ENCODE measurements at places on chromosomes 1 and 21.
A peak's percentile ranks its signal among the peaks of the same experiment; 100 is the strongest.

- DNase-seq: no peak
Measured at GRCh38 chr1:67463298-67463955, 33.2 kb upstream of the SERBP1 start.

- DNase-seq: no peak
Measured at GRCh38 chr1:78081980-78082860, 36.5 kb downstream of the GIPC2 start.

DNA sequence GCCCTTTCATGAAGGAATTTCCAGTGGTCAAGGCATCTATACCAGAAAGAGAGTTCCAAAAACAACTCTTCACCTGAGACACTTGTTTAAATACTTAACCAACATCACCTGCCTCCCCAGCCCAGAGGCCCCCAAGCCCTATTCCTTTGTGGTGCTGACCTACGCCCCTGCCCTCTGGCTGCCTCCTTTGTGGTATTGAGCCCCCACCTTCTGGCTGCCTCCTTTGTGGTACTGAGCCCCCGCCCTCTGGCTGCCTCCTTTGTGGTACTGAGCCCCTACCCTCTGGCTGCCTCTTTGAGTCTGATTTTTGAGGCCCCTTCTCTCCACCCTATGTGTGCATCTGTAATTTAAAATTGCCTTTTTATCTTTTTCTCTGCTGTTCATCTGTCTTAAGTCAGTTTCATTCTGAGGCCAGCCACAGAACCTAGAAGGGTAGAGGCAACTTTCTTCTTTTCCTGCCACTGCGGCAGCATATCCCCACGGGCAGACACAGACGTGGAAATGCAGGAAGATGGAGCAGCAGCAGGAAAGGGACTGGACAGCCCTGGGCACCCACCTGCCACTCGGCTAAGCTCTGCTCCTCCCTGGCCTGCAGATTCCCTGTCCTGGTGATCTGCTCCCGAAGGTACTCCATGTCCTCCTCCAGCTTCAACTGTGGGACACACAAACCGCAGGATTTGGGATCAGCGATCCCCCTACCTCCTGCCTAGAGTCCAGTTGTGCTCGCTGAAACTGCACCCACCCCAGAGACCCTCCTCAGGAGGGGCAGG, 3.2 kb downstream of the TRIM17 start:
- DNase-seq: no peak

- no peak for DNase-seq
Measured at GRCh38 chr1:13829152-13829769, 129.3 kb downstream of the PRDM2 start.

DNA sequence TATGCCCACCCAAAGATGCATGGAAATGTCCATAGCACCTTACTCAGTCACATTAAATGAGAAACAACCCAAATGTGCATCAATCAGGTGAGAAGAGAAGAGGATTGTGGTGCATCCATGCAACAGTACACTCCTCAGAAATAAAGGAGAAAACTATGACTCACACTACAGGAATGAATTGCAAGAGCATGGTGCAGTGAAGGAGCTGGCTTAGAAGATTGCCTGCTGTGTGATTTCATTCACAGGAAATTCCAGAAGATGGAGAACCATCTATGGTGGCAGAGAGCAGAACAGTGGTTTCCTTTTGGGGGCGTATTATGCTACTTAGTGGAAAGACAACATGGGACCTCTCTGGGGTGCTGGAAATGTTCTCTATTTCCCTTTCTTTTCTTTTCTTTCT, 278.6 kb upstream of the AJAP1 start:
- peak; percentile 17 for DNase-seq

- no peak for DNase-seq
Measured at GRCh38 chr1:165512816-165513215, 31.0 kb upstream of the LRRC52 start.

- DNase-seq: no peak
Measured at GRCh38 chr1:167912294-167912693, 1.6 kb downstream of the ADCY10 start.

GRCh38 chr1:201707656-201708055, 121.3 kb upstream of the IPO9 start:
- DNase-seq: no peak

- no peak for DNase-seq
Measured at GRCh38 chr1:79585801-79586200, 579.3 kb upstream of the ADGRL4 start.

- DNase-seq: no peak
Measured at GRCh38 chr1:64936956-64937355, 29.4 kb downstream of the JAK1 start.

DNA sequence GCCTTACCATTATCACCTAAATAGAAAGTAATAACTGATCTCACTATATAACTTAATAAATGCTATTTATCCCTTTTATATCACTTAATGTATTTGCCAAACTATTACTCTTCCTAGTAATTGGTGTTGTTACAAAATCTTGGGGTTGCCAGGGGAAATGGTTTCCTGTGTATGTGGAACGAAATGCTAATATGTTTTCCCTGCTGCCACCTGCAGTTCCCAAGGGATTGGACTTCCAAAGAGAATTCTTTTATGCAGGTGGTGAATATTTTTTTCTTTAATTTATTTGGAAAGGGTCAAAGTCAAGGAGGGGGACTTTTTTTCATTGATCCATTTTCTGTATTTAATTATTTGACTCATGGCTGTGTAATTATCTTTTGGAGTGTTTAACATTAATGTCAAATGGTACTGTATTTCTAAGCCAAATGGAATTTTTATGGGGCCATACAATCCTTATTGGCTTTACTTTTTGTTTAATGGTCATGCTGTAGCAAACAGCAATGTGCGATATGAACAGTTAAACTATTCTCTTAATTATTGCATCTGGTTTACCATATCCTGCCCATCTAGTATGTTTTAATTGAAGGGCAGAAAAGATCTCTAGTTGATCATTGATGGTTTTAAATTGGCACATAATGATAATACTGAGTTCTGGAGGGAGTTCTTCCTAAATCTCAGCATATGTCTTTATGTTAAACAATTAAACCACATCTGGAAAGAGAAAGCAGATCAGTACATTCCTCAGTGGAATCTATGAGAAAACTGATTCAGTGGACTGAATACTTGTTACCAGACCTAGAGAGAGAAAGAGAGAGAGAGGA, 486.3 kb downstream of the TTLL7 start:
- DNase-seq: no peak

DNA sequence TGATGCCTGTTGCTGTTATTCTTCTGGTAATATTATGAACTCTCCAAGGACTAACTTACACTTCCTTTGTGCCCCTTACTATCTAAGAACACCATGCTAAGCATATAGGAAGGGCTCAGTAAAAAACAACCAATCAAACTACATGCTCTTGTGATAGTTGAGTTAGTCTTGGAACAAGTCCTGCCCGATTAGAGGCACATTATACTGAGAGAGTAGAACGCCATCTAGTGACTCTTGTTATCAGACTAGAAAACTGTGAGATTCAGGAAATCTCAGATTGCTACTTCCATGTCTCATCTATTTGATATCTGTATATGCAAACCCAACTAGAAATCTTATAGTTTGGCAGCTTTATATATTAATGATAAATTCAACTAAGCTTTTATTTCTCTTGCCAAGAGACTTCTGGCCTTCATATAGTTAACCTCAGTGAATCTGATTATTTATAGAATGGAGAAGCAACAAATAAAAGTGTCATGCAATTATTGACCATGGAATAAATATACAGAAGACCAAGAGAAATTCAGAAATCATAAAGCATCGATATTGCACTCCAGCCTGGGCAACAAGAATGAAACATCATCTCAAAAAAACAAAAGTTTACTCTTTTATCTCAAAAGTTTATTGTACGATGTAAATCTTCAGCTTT, 7.8 kb upstream of the SRRM1 start:
- DNase-seq: peak; percentile 62

- DNase-seq: no peak
Measured at GRCh38 chr1:220966041-220966440, 86.8 kb downstream of the HLX start.

DNA sequence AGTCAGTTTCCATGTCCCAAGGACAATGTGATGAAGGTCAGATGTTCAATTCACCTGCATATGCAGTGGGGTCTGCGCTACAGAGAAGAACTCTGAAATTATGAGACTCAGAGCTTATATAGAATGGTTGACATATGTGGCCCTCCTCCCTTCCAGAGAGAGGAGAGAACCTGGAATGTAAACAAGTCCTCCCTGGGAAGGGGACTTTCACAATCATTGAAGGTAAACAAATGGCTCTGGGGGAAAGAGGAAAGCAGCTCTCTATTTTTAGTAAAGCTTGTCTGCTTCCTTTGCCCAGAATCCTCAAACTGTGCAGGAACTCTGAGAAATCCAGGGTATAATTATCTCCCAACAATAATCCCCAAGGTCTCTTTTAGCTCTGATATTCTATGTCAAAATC, 9.8 kb downstream of the OVGP1 start:
- DNase-seq: no peak

- peak; percentile 31 for DNase-seq
Measured at GRCh38 chr1:30378991-30379581, 344.3 kb downstream of the MATN1 start.

DNA sequence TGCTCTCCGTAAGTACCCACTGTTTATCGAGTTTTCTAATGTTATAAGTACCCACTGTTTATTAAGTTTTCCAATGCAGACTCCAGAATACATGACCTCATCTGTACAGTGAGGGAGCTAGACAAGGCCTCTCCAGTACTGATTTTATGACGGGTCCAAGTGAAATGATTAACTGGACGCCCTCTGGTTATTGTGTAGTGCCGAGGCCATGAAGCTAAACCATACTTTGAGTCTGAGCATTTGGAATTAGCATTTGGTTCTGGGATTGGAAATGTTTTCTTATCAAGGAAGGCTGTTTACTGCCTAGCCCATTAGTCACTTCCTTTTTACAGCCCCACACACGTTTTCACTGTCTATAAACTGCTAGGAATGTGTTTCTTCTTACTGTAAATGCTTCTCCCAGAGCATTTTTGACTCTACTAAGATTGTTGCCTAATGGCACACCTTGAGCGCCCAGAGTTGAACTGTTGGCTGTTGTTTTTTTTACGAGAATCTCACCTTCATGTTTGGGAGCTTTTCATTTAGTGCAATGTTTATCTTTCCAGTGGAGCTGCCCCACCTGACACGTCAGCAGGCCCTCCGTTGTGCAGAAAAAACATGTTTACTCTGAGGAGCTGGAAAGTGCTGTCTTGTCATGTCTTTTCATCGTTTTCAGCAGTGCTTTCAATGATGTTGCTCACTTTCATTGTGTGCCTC, 26.9 kb downstream of the SPATA46 start:
- peak; percentile 77 for DNase-seq

GRCh38 chr1:156212833-156213643, at the start of gene PMF1:
Gene PMF1 (plus strand): TSS chr1:156213007. CDS start chr1:156213016, 9 bp downstream.
- peak; percentile 79 for DNase-seq

DNA sequence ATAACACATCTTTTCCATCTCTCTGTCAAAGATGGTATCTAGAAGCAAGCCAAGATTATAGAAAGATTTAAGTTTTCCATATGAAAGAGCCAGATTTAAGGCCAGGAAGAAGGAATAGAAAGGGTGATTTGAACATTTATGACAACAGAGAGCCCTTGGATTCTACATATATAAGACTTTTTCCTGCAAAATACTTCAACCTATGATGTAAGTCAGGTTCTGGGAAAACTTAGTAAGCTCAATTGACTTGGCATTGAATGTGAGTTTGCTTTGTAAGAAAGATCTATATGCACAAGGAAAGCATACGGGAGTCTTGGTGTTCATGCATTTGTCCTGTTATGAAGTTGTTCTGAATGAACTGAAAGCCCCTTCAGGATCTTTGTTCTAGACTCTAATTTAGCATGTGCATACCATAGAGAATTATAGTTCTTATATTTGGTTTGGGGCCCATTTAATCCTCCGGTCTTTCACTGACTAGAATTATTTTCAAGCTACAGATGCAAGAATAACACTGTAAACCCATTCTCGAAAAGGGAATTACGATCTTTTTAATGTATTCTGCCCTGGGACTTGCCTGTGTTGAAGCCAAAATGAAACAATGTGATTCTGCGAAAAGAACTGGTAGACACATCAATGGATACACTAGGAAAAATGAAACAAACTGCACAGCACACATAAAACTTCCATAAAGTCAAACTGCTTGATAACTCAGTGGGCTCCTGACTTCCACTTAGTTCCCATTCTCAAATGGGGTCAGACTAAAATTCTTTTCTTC, 152.8 kb downstream of the DISP1 start:
- no peak for DNase-seq

GRCh38 chr21:46517361-46517760, 58.7 kb downstream of the DIP2A start:
- no peak for DNase-seq

- DNase-seq: no peak
Measured at GRCh38 chr1:168686666-168687065, 42.3 kb downstream of the DPT start.

GRCh38 chr21:43315244-43316137, 111.4 kb downstream of the SIK1 start:
- DNase-seq: no peak

GRCh38 chr1:48005253-48006117, 8.3 kb upstream of the TRABD2B start:
- DNase-seq: no peak

GRCh38 chr1:195236991-195237889, 1371.0 kb downstream of the KCNT2 start:
- DNase-seq: no peak

DNA sequence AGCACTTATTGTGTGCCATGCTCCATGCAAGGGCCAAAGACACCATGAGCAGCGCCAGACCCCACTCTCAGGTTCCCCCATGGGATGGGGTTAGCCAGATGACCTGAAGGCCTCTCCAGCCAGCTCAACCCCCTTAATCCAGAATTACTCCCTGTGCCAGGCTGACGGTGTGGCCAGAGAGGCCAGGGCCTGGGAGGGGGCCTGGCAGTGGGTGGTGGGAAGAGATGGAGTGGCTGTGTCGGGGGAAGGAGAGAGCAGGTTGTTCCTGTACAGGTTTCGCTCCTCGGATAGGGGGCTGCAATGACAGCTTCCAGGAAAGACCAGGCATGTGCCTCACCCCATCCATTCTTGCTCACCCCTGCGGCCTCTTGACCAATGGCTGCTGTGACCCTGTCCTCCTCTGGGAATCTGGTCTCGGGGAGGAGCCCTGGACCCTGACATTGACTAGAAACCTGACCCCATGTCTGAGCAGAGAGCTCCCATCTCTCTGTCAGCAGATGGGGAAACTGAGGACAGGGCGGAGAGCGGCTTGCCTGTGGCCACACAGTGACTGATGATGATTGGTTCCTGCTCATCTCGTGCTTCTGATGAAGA, 345.3 kb downstream of the MATN1 start:
- DNase-seq: no peak

DNA sequence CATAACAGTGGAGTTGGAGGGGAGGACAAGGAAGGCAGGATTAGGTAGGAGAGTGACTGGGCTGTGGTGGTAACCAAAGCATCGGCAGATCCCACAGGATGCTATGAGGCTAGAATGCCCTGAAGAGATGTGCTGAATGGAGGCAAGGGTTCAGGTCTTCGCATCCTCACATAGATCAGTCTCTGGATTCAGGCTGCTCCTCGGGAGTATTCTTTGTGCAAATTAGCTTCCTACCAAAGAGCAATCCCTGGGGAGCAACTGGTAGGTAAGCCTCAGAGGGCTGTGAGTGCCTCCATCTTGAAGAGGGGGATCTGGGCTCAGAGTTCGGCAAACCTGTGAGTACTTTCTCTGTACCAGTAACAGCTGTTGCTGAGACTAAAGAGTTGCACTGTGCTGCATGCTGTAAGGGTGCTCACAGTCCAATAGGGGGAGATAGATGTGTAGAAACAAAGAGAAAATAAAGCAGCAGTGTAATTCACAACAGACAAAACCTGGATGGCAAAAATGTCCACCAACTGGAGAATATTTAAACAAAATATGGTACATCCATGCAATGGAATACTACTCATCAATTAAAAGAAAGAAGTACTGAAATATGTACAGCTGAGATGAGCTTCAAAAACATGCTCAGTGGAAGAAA, 322.4 kb upstream of the DEPDC1 start:
- no peak for DNase-seq
